Ureter (tissue), 1 donor: ENCODE measurements at places on chromosomes 11 and 22. TPM values are rescaled to one million over a fixed set of nuclear protein-coding genes. Genes with fewer than 3 reads are reported as not detected.

MS4A1 gene
- 0.49 TPM for total RNA-seq

CXCR5 gene
- not detected for total RNA-seq

NLRP10 gene
- not detected for total RNA-seq

MTNR1B gene
- not detected for total RNA-seq

JAML gene
- total RNA-seq: 13.9 TPM

IL18BP gene
- total RNA-seq: 13.1 TPM

AQP11 gene
- total RNA-seq: 0.34 TPM

C22orf42 gene
- not detected for total RNA-seq

OR5P2 gene
- 5.6 TPM for total RNA-seq

NLRP14 gene
- total RNA-seq: 0.57 TPM

ACRV1 gene
- not detected for total RNA-seq

EXPH5 gene
- total RNA-seq: 19.5 TPM

MMP1 gene
- 0.57 TPM for total RNA-seq

TPCN2 gene
- 27.9 TPM for total RNA-seq

SUSD2 gene
- 8.3 TPM for total RNA-seq

MIAT gene
- 4.7 TPM for total RNA-seq

BARX2 gene
- total RNA-seq: 0.55 TPM

SSTR3 gene
- not detected for total RNA-seq

DGAT2 gene
- total RNA-seq: 24.0 TPM

TMEM191B gene
- total RNA-seq: 1.5 TPM

OR8D4 gene
- total RNA-seq: not detected

ZNRF3 gene
- total RNA-seq: 9.6 TPM

MICAL2 gene
- total RNA-seq: 215 TPM

DRAP1 gene
- total RNA-seq: 54.0 TPM

WNT7B gene
- total RNA-seq: 58.6 TPM

HORMAD2 gene
- not detected for total RNA-seq

IGSF22 gene
- total RNA-seq: 4.1 TPM

ESAM gene
- 34.4 TPM for total RNA-seq

SCN4B gene
- 1.4 TPM for total RNA-seq

MUC6 gene
- not detected for total RNA-seq

TEX54 gene
- total RNA-seq: not detected

YPEL1 gene
- 1.7 TPM for total RNA-seq

OR4A47 gene
- total RNA-seq: not detected

OR5D13 gene
- total RNA-seq: not detected

SLC6A5 gene
- not detected for total RNA-seq

TRIM49D2 gene
- not detected for total RNA-seq

DERL3 gene
- total RNA-seq: 11.4 TPM

PLCB3 gene
- 33.5 TPM for total RNA-seq

FAM111B gene
- total RNA-seq: 1.0 TPM

PVALB gene
- total RNA-seq: 125 TPM

PHRF1 gene
- total RNA-seq: 43.6 TPM

ASCL2 gene
- 7.9 TPM for total RNA-seq

CCDC188 gene
- total RNA-seq: 2.6 TPM

APOL3 gene
- 47.4 TPM for total RNA-seq

APOL2 gene
- 52.7 TPM for total RNA-seq

SPTY2D1 gene
- 17.7 TPM for total RNA-seq

GGTLC3 gene
- total RNA-seq: 0.57 TPM

OR6T1 gene
- total RNA-seq: not detected

C11orf91 gene
- total RNA-seq: 0.52 TPM

PANX3 gene
- total RNA-seq: not detected

OR52I2 gene
- not detected for total RNA-seq

LMO1 gene
- total RNA-seq: not detected

HTR3B gene
- not detected for total RNA-seq

TBX1 gene
- 13.0 TPM for total RNA-seq

MYEOV gene
- not detected for total RNA-seq

GP1BB gene
- total RNA-seq: 2.1 TPM

RAG1 gene
- 1.1 TPM for total RNA-seq
